ENCODE measurements at places on chromosomes 5 and 9.

GRCh38 chr5:61704289-61704688 lies 372.2 kb downstream of the ZSWIM6 start:
- DNase-seq: no peak

GRCh38 chr5:94945656-94946055 lies 327.2 kb downstream of the SLF1 start:
- no peak for DNase-seq

DNA sequence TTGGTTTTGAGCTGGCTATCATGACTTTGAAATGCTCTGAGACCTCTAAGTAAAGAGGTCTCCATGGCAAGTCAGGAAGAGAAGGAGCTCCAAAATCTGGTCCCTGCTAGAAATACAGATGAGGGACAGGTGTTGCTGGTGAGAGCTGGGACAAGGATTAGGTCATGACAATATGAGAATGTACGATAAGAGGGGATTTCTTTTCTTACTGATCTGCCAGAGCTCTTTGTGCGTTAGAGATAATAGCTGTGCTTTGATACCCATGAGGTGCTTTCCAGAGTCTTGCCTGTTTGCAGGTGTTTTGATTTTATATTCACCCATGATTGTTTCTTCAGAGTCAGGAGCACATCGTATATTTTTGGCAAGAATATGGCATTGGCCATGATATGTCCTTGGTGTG lies 56.5 kb downstream of the ANKRD33B start:
- DNase-seq: no peak

DNA sequence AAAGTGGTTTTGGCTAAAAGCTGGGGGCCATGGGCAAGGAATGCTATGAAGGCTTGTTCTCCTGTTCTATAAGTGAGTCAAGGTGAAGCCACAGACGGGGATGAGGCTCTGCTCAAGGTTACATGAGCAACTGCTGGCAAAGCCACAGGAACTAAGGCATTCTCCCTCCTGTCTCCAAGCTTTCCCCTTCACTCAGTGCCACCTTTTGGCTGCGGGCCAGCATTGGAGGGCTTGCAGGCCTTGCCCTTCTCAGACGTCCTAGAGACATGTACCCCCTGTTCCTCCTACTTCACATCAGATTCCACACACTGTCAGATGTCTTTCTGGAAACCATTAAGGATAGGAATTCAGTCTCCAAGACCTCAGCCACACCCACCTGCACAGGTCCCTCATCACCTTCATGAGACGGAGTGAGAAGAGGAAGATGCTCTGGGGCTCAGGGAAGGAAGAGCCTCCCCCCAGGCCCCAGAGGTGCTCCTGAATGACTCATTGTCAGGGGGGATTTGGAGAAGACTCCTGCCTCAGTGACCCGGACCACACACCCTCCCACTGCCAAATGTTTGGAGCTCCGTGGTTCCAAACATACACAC lies 20.5 kb upstream of the MEIKIN start:
- DNase-seq: no peak

All from stimulated activated CD8-positive, alpha-beta memory T cell treated with anti-CD3 and anti-CD28 coated beads, Interleukin-4, amount 100 ng/mL, for 24 hours (primary cell).